ENCODE measurements at places on chromosomes 11 and 22.

GRCh38 chr11:124878759-124879492 lies 13.7 kb downstream of the ROBO3 start:
- no peak for DNase-seq

- no peak for DNase-seq
Observed at GRCh38 chr22:39959640-39960447, at the start of gene TMA7B. Gene TMA7B, plus strand, starts transcription at chr22:39960397. Its CDS starts 3,978 bp downstream, at chr22:39964375.

GRCh38 chr11:44759743-44760476 lies 33.1 kb downstream of the TSPAN18 start:
- no peak for DNase-seq

GRCh38 chr11:59866397-59866796 lies at the start of gene TCN1:
Gene TCN1, minus strand, starts transcription at chr11:59866487. Its CDS starts 17 bp downstream, at chr11:59866470.
- DNase-seq = no peak

DNA sequence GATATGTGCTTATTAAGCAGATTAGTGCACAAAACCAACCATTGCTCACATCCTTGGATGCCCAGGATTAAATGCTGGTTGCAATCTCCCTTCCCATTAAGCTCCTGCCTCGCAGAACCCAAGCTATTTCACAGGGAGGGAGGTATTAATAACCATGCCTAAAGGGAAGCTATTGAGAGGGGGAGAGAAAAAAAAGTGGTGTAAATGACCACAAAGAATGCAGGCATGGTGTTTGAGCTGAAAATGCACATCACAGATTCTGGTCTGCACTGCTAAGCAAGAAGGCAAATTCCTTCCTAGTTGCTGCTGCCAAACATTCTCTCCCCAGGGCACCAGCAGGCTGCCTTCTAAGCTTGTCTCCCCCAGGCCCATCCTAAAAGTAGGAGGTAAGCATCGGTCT lies 92.0 kb upstream of the ISX start:
- DNase-seq = no peak

GRCh38 chr11:62881579-62882430 lies 1.1 kb downstream of the SLC3A2 start:
- peak; percentile 91 for DNase-seq

DNA sequence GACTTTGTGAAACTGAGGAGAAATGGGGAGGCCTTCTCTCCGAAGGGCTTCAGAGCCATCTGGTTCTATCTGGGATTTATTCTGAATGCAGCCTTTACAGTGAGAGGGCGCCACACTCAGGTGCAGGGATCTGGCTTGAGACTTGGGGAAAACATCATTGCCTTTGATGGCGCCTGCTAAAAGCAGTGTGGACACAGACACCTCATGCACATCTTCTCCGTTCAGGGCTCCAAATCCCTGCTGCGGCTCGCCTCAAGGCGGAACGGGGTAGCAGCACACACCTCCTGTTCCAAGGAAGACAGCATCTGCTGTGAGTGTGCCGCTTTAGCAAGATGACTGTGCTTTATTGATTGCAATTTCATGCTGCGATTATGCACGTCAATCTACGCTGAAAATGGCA lies 37.1 kb upstream of the OLFML1 start:
- DNase-seq = no peak

GRCh38 chr22:45804319-45804985 lies 132.8 kb downstream of the ATXN10 start:
- DNase-seq = no peak

DNA sequence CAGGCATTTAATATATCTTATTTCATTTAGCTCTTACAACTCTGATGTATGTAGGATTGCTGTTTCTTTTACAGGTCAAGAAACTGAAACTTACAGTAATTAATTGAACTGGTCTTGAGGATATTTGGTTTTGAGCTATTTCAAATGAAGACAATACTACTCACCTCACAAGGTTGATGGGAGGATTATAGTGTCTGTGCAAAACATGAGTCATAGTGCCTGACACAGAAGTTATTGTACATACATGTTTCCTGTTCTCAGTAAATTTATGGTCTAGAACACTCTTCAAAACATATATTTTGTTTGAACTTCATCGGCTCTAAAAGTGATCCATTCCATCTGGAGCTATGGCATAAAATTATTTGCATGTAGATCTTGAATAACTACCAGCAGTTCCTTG lies 61.9 kb downstream of the CECR2 start:
- no peak for DNase-seq

- DNase-seq = no peak
Observed at GRCh38 chr11:35675901-35676610, 13.5 kb downstream of the TRIM44 start.

DNA sequence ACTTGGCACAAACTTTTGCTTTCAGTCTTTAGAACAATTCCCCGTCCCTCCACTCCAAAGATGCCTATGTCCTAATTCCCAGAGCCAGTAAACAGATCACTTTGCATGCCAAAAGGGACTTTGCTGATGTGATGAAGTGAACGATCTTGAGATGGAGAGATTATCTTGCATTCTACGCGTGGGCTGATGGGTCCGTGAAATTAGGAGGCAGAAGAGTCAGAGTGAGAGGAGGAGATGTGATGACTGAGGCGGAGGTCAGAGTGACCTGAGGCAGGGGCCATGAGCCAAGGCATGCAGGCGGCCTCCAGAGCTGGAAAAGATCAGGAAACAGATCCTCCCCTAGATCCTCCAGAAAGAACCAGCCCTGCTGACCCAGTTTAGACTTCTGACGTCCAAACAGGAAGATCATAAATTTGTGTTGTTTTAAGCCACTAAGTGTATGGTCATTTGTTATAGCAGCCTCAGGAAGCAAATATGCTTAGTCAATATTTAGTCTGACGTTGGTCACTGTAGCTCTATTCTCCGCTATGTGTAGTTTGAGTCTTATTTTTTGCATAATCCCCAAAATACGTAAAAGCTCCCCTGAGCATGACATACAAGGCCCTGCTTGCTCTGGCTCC lies 76.0 kb upstream of the TIMP3 start:
- no peak for DNase-seq

DNA sequence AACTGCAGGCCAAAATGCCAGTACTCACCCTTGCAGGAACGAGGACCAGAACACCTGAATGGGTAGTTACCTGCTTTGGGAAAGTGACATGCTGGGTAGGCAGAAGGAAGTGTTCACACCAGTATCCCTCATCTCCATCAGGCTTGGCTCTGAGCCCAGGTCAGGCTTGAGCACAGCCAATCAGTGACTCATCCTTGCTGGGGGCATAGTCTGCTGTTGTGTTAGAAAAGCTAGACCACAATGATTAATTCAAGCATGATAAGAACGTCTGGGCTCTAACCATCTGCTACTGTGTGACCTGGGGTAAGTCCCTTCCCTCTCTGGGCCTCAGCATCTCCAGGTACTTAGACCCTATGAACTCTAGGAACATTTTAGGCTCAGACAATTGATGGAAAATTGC lies 450.4 kb downstream of the MIAT start:
- DNase-seq = peak; percentile 98

DNA sequence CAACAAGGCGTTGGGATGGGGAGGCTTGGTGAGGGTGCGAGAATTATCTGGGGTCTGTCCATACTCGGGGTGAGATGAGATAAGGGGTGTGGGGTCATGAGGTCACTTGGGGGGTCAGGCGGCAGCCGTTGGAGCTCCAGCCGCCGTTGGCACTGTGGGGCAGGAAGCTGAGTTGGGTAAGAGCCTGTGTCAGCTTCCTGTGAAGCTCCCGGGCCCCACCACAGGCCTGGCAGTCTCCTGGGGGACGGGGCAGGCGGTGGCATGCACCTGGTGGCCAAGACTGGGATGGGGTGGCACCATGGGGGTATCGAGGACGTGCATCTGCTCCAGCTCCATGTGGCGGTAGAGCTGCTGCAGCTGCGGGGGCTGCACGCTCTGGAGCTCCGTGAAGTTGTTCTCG lies 7.1 kb upstream of the MYBPC3 start:
- no peak for DNase-seq

- peak; percentile 55 for DNase-seq
Observed at GRCh38 chr11:94183886-94184264, 55.2 kb downstream of the PANX1 start.

GRCh38 chr11:15801126-15801525 lies 555.2 kb downstream of the SOX6 start:
- no peak for DNase-seq

DNA sequence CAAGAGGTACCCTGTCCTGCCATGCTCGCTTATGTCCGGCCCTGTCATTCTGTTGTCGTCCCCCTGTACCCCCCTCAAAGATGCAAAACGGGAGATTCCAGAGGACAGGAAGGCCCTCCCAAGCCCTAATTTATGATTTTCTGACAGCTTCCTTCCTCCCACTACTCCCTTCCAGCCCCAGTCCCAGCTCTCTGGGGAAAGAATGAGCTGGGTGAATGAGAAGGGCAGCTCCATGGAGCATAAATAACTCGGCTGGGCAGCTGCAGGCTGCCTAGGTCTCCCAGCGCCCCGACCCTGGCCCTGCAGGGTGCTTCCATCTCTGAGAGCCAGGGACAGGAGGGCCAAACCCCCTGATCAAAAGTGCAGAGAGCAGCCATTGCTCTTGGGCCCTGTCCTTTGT lies 3.9 kb upstream of the EMID1 start:
- no peak for DNase-seq

DNA sequence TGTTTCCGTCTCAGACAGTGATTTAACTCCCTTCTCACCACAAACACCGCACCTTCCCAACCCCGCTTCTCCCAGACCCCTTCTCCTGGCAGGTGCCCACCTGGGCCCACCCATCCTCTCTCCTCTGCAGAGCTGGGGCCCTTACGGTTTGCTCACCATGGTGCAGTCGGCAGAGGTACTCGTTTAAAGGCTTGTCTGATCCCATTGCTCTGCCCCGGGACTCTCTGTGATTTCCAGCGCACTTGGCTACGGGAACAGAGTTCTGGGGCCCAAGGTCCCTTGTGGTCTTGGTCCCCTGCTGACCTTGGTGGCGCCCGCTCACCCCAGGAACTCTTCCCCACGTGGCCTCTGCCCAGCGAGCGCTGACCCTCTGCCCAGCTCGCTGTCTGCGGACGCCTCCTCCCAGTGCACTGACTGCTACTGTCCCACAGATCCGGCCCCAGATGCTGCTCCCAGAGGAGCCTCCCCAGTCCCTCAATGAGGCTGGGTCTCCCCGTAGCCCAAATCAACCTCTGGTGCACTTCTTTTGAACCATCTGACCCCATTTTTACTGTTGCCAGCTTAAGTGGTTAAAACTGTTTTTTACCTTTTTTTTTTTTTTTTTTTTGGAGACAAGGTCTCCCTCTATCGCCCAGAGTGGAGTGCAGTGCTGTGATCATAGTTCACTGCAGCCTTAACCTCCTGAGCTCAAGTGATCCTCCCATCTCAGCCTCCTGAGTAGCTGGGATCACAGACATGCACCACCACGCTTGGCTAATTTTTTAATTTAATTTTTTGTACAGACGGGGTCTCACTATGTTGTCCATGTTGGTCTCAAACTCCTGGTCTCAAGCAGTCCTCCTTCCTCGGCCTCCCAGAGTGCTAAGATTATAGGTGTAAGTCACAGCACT lies 21.3 kb upstream of the CTSD start:
- no peak for DNase-seq

DNA sequence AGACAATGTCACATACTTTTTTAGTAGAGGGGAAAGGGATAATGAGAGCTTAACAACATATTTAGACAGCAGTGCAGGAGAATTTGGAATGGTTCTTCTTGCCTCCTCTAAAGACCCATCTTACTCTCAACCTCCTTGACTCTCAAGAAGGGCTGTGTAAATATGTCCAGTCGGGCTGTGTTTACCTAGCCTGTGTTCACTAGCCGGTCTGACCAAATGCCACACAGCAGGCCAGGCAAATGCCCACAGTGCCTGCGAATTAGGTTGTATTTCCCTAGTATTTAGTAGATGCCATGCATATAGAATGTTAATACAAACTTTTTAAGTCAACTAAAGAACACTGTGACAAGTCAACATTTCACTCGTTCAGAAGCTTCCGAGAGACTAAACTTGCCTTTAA lies 51.4 kb upstream of the MTMR2 start:
- DNase-seq = no peak

DNA sequence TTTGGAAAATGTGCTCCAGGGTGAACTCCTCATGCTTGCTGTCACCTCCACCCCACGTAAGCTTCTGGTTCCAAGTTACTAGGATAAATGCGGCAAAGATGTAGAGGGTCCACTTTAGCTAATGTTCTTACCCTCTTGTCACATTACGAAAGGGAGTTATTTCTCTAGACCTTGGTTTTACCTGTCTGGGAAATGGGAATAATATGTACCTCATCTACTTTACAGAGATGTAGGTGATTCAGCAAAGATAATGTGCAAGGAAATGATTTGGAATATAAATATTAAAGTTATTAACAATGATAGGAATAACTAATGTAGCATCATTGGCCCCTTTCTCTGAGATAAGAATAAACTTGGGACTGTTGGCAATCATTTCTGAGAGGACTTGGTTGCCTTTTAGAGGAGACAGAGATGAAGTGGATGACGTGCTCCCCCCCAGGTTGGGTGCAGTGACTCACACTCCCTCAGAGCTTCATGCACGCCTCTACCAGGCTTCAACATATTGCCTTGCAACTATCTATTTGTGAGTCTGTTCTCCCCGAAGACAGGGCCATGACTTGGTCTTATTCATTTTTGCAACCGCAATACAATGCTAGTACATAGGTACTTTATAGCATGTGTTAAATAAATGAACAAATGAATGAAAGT lies 97.1 kb downstream of the ME3 start:
- DNase-seq = no peak

GRCh38 chr11:62919898-62920640 lies 1.1 kb downstream of the CHRM1 start:
- no peak for DNase-seq

GRCh38 chr22:33569559-33569958 lies 350.7 kb downstream of the LARGE1 start:
- DNase-seq = no peak

GRCh38 chr11:131696690-131697089 lies 326.3 kb downstream of the NTM start:
- peak; percentile 43 for DNase-seq

- DNase-seq = no peak
Observed at GRCh38 chr11:113876798-113877669, 1.7 kb upstream of the USP28 start.

DNA sequence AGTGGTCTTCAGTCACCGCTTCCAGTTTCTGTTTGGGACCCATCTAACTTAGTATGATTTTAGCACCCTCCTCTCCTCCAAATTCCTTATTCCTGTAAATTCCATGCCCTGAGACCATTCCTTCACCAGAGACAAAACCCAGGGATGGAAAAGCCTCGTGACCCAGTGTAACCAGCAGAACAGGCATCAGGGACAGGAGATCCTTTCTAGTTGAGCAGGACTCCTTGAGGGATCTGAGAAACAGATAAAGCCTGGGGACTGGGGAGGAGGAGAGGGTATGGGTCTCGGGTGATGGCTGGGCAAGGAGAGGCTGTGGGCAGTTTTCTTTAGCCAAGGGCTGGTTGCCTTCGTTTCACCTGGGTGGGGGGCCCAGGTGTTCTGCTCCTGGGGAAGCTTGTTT lies 40.9 kb downstream of the TEAD1 start:
- DNase-seq = no peak

- no peak for DNase-seq
Observed at GRCh38 chr11:63670096-63670432, 1.1 kb downstream of the ATL3 start.

DNA sequence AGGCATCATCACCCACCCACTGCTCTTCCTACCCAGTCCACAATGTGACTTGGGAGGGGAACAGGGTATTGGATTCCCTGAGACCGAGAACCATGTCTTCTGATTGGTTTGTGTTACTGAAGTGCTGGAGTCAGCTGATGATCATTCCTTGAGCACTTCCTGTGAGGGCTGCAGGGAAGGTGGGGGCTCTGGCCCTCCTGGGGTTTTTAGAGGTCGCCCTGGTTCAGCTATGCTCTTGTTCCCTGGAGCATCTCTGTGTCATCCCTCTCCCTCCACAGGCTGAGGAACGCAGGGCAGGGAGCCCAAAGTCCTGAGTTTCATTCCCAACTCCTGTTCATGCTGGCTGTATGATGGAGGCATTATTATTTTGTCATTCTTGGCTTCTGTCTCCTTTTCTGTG lies 6.7 kb downstream of the ZC3H7B start:
- peak; percentile 49 for DNase-seq
